ENCODE measurements at places on chromosomes 4 and X.

GRCh38 chr4:114752391-114753165, 154.0 kb downstream of the UGT8 start:
- no peak overlapping the region for H3K27ac ChIP-seq
- no peaks in the 10 kb centered on the region for H3K27me3 ChIP-seq
- H3K36me3 ChIP-seq: no peaks in the 10 kb centered on the region
- H3K4me3 ChIP-seq: no peak overlapping the region
- DNase-seq: no peak
- no peaks in the 10 kb centered on the region for H3K4me1 ChIP-seq

- no peaks in the 10 kb centered on the region for H3K4me1 ChIP-seq
- no peaks in the 10 kb centered on the region for H3K27me3 ChIP-seq
- DNase-seq: no peak
- no peak overlapping the region for H3K27ac ChIP-seq
- H3K36me3 ChIP-seq: no peaks in the 10 kb centered on the region
- no peak overlapping the region for H3K4me3 ChIP-seq
Measured at GRCh38 chrX:10726647-10727046, 106.3 kb upstream of the MID1 start.

DNA sequence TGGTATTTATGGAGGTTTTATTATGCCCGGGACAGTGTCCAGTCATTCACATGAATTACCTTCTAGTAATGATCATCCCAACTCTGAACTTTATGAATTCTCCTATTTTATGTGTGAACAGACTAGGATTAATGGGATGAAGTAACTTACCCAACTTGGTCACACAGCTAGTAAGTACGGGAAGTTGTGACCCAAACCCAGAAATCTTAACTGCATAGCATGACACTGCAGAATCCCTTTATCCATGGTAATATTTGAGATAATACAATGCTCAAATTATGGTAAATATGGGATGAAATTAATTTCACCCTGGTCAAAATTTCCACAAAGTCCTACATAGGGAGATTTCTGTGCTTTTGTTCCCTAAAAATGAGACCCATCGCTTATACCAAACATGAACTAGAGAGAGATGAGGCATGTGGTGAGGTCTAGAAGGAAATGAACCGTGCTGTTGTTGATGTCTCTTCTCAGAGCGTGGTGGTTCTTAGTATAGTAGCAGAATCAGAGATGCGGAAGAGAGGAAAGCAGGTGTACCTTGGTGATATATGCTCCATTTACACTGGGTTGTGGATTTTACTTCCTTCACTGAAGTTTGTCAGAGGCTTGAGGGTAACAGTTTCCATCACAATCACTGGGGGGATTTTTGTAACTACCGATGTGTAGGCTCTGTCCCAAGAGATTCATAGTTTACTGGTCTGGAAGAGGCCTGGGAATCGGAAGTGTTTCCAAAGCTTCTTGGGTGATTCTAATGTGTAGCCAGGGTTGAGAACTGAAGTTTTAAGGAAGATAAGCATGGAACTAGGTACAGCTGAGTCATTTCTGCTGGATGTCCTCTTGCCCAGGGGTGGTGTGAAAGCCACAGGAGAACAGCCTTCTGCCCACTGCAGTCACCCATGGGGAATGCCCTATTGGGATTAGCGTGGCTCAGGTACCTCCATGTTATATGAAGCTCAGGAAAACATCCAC, 30.2 kb upstream of the FAM9C start:
- H3K4me3 ChIP-seq: no peak overlapping the region
- no peaks in the 10 kb centered on the region for H3K27me3 ChIP-seq
- H3K4me1 ChIP-seq: peaks cover 8% of the 10 kb centered on the region
- DNase-seq: no peak

DNA sequence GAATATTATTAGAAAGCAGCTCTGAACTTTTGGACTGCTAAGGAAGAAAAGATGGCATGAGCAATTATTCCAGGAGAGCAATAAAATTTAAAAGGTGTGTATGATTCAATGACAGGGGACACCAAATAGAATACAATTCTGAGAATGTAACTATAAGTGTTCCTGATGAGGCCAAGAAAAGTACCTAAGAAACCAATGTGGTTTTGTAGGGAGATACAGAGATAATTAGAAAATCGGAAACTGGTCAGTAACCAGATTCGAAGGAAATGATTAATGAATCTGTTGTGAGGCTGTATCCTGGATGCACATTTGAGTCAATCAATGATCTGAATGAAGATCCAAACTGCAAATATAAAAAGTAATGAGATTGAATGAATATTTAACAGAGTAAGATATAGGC, 6.0 kb downstream of the NOA1 start:
- H3K27ac ChIP-seq: no peak overlapping the region
- DNase-seq: no peak
- H3K4me3 ChIP-seq: no peak overlapping the region
- H3K27me3 ChIP-seq: no peaks in the 10 kb centered on the region
- peaks cover 13% of the 10 kb centered on the region for H3K4me1 ChIP-seq

- no peaks in the 10 kb centered on the region for H3K4me1 ChIP-seq
- H3K27ac ChIP-seq: no peak overlapping the region
- H3K27me3 ChIP-seq: no peaks in the 10 kb centered on the region
- no peak overlapping the region for H3K4me3 ChIP-seq
- H3K36me3 ChIP-seq: no peaks in the 10 kb centered on the region
Measured at GRCh38 chrX:148691456-148691855, 191.0 kb downstream of the AFF2 start.

DNA sequence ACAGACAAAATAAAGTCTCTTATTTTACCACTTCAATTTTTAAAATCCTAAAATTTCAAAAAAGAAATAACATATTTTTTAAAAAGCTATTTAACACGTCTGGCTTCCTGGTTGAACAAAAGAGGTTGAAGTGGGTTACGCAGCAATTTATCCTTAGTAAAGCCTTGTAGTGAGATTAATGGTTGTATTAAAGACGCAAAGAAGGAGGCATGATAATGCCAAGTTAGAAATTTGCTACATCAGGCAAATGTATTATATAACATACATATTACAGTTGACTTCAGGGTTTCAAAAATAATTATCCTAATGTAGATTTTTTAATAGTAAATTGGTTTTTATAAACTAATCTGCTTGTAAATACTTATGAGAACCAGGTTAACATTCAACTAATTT, 35.3 kb downstream of the ANKRD17 start:
- no peaks in the 10 kb centered on the region for H3K27me3 ChIP-seq
- no peak for DNase-seq
- peaks cover 17% of the 10 kb centered on the region for H3K4me1 ChIP-seq
- peak overlapping the region; percentile 98 for H3K27ac ChIP-seq
- peak overlapping the region; percentile 40 for H3K4me3 ChIP-seq

DNA sequence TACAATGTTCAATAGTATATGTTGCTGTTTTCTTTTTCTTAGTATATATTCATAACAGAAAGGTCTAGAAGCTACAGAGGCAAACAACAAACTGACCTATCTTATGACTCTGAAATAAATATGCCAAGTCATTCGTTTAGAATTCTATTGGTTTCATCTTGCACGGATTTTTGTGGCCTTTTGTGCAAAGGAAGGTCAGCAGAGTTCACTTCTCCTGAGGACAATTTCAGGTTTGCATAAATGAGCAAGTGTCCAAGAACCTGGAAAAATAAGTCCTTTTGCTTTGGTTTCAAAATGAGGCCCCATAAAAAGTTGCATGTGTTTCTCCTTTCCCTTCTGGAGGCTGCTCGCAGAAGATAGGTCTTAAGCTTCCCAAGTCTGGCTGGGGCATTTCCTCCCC, 156.9 kb downstream of the APBB2 start:
- H3K4me1 ChIP-seq: no peaks in the 10 kb centered on the region
- no peaks in the 10 kb centered on the region for H3K36me3 ChIP-seq
- H3K4me3 ChIP-seq: no peak overlapping the region
- DNase-seq: no peak

- no peaks in the 10 kb centered on the region for H3K4me1 ChIP-seq
- H3K27ac ChIP-seq: no peak overlapping the region
- H3K4me3 ChIP-seq: no peak overlapping the region
- H3K36me3 ChIP-seq: no peaks in the 10 kb centered on the region
Measured at GRCh38 chr4:188986271-188986689, 847.0 kb downstream of the TRIML1 start.
